Transverse colon (tissue), 4 donors: ENCODE measurements at places on chromosomes 2 and 18.

DNA sequence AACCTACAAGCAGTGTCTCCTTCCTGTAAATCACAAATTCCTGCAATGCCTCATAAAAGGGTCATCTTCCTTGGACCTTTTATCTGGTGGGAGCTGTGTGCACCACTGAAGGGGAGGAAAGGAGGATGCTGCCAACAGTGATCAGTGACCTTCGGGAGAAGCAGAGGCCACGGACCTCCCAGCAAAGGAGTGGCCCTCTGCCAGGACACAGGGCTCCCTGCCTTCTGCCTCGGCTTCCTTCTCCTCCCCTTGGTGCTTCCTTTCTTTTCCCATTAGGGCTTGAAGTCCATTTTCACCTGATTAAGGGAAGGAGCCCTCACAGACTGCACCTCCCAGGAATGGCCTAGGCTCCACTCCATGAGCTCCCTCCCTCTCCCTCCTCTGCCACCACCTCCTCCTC lies 85.3 kb upstream of the ITGA6 start:
- peak; percentile 30 for DNase-seq

GRCh38 chr2:75518638-75519465 lies 41.9 kb downstream of the EVA1A start:
- no peak for DNase-seq

DNA sequence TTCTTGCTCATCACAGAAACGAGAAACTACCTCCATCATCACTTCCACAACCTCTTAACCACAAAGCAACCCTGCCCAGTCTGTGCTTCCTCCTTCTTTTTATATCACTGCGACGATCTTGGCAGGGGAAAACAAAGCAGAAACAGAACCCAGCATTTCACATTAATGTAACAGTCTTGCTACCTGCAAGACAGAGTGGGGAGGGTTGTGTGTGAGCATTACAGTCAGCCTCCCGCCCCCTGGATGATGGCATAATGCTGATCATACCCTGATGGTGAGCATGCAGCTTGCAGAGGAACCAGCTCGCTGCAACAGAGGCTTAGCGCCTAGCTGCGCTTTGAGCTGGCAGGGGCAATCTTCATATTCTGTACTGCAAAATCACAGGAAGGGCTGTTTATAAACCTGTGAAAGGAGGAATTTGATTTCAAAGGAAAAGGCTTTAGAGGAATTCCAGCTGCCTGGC lies 376.1 kb downstream of the IRS1 start:
- DNase-seq, result peak; percentile 8

- DNase-seq, result no peak
These were observed 53.7 kb upstream of the BIN1 start for GRCh38 chr2:127160676-127161075.

- DNase-seq, result no peak
These were observed 190.4 kb upstream of the ID2 start for GRCh38 chr2:8491296-8492027.

DNA sequence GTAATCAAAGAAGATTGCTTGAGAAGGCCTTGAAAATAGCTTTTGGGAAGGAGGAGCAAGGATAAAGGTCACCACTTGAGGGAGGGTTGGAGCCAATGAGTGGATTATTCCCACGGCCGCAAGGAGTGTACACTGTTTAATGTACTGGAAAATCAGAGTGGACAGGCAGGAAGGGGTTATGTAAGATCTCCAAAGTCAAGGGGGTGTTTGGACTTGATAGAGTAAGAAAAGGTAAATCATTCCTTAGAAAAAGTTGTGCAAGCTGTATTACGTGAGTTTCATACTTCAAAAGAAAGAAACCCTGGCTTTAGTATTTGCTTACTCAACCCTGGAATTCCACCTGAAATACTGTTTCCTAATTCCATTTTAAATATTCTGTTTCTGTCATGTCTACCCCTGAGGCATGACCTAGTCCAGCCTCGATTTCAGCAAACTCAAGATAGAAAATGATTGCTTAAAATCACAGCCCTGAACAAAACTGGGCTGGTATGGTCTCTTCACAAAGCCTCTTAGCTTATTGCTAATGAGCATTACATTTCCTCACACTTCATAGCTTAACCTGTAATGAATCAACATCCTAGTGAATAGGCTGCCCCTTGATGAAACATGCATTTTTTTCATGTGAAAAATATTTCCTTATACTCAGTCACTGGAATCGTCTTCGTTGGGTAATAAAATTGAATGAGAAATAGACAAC lies 1.1 kb downstream of the MREG start:
- no peak for DNase-seq

DNA sequence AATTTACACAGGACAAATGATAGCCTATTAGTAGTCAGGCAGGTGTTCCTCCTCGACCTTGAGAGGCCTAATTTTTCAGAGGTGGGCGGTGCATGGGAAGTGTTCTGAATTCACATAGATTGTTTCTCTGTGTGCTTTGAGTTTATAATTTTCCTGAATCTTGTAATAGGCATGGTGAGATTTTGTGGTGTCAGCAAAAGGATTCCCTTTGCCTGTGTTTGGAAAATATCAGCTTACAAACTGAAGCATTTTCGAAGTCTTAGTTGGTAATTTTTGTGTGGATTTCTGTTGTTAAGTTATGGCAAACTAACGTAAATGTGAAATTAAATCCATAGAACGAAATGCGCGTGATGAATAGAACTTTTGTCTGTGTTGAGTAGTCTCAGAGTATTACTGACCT lies 194.0 kb upstream of the RBMS1 start:
- DNase-seq, result no peak

DNA sequence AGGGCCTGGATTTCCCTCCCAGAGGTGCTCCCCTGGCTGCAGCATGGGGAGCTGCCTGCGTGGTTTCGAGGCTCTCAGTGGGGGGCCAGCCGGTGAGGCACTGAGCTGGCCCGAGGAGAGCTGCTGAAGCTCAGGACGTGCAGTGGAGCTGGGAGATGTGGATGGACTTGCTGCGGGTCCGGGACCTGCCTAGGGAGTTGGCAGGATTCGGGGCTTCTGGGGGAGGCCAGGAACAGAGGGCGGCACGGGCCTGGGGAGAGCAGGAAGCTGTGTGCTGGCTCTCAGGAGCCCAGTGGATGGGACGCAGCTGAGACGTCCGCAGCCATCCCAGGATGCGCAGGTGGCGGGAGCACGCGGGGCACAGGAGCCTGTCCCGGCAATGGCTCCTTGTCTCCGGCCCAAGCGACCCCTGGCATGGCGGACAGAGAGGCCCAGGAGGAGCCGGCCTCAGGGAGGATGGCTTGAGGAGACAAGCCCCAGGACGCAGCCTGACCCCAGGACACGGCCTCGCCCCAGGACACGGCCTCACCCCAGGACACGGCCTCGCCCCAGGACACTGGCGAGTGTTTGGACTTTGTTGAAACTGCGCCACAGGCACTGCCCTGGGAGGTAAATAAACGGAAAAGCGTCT lies 116.1 kb downstream of the NFATC1 start:
- DNase-seq, result peak; percentile 5

DNA sequence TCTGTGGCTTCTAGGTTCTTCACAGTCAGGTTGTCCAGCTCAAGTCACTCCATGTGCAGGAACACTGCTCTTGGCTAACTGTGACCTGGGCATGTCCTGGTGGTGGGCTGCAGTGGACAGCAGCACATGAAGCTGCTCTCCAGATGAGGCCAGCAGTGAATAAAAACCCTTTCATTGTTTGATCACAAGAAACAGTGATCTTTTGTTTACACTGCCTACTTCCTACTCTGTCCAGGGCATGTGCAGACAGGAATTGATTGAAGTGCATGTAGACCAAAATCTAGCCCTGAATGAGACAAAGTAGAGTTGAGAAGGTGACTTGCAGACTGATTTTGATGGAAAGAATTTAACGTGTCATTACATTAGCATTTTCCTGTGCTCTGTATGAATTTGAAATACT lies 34.9 kb downstream of the BCL2L11 start:
- no peak for DNase-seq

GRCh38 chr18:9334973-9335696 lies 562 bp downstream of the TWSG1 start:
- DNase-seq, result no peak

GRCh38 chr2:118723394-118723793 lies 124.1 kb downstream of the EN1 start:
- no peak for DNase-seq

GRCh38 chr2:107380912-107381311 lies 445.8 kb upstream of the RGPD4 start:
- DNase-seq, result no peak

GRCh38 chr2:157173740-157174184 lies 83.7 kb upstream of the GALNT5 start:
- DNase-seq, result no peak

DNA sequence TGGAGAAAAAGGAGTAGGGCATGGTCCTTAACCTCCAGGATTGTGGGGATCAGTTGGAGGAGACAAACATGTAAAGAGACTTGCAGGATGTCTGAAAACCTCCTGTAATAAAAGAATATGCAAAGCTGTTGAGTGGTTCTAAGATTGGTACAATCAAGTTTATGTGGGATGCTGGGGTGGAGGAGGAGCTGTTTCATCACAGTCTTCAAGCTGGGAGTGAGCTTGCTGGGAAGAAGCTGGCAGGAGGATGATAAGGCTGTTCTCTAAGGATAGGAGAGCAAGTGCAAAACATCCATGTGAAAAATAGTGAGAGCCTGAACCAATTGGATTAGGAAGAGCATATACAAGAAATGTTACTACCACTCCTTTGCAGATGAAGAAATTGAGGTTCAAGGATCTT lies 161.9 kb upstream of the CRIM1 start:
- no peak for DNase-seq

GRCh38 chr2:23093513-23093912 lies 291.5 kb upstream of the KLHL29 start:
- DNase-seq, result no peak

DNA sequence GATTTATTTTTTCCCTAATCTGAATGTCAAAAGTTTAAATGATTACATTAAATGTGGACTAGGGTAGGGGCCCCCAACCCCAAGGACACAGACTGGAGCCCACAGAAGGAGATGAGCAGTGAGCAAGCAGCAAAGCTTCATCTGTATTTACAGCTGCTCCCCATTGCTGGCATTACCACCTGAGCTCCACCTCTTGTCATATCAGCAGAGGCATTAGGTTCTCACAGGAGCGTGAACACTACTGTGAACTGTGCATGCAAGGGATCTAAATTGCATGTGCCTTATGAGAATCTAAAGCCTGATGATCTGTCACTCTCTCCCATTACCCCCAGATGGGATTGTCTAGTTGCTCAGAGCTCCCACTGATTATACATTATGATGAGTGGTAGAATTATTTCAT lies 3.8 kb downstream of the MOB1A start:
- DNase-seq, result no peak
